Myocyte (in vitro differentiated cells): ENCODE measurements at places on chromosomes 5 and 9. TPM values are rescaled to one million over a fixed set of nuclear protein-coding genes. Genes with fewer than 3 reads are reported as not detected.

Gene SPINK7
- not detected in 2 replicates for total RNA-seq

Gene EQTN
- not detected in 2 replicates for total RNA-seq

- DNase-seq = no peak
These were observed 2.9 kb downstream of the TLN1 start for GRCh38 chr9:35729101-35729500.

GRCh38 chr9:78049484-78049883 lies 17.9 kb upstream of the GNAQ start:
- no peak for DNase-seq

GRCh38 chr5:126097876-126098275 lies 325.3 kb upstream of the GRAMD2B start:
- DNase-seq = peak; percentile 16

DNA sequence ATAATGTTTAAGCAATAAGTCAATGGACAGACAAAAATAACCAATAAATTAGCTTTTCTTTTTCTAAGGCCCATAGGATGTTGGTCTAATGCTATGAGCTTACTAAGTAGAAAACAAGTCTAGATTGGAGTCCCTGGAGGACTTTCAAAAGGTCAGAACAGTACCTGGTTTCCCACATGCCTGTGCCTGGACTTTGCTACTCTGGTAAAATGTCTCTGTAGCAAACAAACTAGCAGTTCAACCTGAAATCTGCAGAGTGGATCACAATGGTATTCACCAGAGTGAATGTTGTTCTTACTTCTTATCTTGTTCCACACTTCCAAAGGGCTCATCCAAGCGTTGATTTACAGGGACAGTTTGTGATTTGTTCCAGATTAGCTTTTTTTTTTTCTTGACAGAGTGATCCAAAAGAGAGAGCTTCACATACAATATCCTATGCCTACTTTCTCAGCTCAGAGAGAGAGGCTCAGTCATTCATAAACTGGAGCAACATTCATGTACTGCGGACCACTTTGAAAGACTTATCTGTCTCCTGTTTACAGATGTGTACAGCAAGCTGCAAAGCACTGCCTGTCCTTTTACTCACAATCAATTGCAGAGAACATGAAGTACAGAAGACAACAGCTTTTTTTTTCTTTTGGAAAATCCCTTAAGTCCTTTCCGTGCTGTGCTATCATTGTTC lies 466.1 kb downstream of the SPATA31D1 start:
- no peak for DNase-seq
